Activated T-helper 1 cell treated with anti-CD3 and anti-CD28 coated beads, Interleukin-2, amount 50 U/mL, for 16 hours (primary cell): ENCODE measurements at places on chromosomes 6 and 20.

GRCh38 chr6:161220346-161220745 lies 53.5 kb downstream of the AGPAT4 start:
- DNase-seq: no peak

DNA sequence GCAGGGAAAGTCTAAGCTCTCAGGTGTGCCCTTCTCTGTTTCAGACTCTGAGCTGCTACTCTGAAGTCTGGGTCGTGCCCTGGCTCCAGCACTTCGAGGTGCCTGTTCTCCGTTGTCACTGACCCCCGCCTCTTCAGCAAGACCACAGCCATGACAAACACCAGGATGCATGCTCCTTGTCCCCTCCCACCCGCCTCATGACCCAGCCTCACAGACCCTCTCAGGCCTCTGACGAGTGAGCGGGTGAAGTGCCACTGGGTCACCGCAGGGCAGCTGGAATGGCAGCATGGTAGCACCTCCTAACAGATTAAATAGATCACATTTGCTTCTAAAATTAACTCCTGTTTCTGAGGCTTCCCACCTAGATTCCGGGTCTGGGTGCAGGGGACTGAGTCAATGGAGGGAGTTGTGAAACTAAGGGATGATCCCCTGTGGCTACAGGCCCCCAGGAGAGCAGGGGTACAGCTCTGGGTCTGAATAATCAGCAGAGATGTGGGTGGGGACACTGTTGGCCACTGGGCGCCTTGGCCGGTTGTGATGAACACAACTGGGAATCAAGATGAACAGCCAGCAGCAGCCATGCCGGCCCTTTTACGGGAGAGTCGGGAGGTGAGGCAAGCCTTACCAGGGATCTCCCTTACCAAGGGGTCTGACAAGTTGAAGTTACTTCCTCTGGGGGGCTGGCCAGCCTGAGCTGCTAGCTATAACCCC lies 10.7 kb downstream of the CST7 start:
- DNase-seq: no peak

DNA sequence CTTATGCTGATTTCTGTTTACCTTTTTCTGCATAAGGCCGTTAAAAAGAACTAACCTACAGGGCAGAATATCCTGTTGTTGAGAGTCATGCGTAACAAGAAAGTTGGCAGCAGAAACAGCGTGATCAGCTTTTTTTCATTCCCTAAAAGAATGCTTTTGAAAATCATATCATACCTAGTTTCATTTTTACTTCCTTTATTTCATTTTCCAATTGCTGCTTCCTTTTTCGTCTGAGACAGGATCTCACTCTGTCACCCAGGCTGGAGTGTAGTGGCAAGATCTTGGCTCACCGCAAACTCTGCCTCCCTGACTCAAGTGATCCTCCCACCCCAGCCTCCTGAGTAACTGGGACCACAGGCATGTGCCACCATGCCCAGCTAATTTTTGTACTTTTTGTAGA lies 4.1 kb downstream of the CALHM6 start:
- no peak for DNase-seq

GRCh38 chr6:161545741-161546140 lies 271.9 kb upstream of the AGPAT4 start:
- DNase-seq: no peak

DNA sequence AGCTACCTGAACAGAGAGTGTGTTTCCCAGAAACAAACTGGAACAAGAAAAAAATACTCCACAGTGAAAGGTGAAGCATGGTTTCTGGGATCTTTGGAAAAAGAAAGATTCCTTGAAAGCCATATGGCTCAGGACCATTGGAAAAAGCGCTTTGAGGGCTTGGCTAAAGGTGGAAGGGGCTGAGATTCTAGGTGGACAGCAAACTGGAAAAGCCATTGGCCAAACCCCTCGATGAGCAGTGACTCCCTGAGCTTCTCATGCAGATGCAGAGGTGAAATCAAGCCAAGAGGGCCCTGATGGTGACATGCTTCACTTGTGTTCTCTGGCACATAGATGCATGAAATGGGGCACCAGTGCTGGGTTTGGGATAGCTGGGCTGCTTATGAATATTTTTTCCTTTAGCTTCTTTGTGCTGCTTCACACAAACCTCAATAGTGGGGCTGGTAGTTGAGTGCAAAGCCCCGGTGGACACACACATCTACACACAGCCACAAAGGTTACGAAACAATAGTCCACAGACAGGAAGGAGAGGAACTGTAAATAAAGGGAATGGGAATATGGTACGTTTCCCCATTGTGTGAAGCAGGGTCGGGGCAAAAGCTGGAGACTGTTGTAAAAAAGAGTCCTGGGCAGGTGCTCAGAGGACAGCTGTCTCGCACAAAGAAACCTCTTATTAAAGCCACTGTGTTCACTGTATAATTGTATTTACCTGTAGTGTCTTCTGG lies 117.8 kb downstream of the FOXA2 start:
- no peak for DNase-seq

DNA sequence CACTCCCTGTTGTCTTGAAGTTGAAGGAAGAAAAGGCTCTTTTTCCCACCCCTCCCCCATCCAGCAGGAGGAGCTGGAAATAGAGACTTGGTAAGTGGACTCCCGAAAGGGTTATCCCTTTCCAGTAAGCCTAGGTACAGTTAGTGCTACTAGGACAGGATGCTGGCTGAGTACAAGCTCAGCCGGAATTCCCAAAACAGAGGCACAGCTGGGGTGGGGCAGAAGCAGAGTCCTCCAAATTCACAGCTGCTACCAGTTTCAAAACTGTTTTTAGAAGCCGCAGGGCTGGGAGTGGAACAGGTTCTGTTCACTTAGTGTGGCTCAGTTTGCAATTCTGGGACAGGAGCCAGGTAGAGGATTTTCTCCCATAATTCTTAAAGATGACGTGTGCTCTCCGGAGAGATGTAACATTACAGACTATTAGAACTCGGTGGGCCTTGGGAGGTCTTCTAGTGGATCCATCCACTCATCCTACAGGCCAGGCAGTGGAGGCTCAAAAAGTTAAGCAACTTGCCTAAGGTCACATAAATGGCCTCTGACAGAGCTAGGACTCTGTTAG lies 19.0 kb upstream of the UTRN start:
- DNase-seq: no peak

GRCh38 chr6:3789896-3790558 lies 38.5 kb upstream of the PXDC1 start:
- no peak for DNase-seq

DNA sequence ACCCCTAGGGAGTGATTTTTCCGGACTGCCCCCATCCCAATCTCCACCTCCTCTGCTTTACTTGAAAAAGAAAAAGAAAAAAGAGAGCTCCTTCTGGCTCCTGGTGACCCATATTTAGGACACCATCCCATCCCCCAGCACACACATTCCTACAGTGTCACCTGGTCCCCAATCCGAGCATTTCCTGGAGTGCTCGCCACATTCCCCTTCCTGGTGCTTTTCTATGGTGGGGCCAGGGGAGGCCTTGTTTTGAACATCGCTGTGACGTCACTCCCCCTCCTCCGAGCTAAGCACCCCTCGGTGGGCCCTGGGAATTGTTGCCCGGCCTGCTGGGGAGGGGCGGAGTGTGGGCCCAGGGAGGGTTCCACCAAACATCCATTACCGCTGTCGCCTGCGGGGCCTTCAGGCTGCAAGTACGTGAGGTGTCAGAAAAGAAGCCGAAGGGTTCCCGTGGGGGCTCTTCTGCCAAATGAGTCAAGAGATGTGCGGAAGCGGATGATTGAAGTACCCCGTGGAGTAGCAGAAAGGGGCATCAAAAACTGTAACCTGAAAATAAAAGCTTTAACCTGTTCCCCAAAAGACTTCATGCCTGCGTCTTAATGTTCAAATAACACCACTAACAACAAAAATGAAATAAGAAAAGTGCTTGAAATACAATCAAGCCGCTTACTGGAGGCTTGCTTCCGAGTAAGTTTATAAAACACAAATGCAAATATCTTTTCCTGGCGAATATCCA lies 2.8 kb upstream of the FOXC1 start:
- DNase-seq: no peak

DNA sequence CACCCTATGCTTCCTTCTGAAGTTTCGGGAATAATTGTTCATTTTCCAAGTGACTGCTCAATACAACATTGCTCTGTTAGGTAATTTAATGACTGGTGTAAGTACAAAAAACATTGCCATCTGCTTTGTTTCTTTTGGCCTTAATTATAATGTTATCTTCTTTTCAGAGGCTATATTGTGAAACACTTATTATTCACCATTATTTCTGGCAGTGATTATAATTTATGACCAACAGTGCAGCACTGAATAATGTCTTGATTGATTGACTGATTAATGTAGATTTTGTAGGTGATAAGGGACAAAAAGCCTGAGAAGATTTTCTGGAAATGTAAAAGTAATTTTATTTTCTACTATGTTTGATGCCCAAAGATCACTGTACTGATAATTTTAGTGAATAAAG lies 377.7 kb downstream of the PLCB1 start:
- no peak for DNase-seq

- no peak for DNase-seq
These were observed 31.2 kb downstream of the OR14J1 start for GRCh38 chr6:29332676-29333075.

DNA sequence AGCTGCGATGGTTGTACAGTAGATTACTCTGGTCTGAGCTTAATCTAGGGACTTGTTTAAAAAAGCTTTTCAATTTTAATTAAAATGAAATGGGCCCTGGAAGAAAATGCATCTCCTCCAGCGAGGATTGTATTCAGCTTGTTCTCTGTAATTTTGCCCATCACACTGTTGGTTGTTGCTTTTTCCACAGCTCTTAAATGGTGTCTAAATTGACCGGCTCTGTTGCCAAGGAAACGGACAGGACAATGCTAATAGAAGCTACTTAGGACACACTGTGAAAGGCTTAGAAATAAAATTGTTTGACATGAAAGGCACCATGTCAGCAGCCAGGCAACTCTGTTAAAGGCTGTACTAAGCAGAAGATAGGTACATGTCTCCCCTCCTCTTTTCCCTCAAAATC lies 116.7 kb upstream of the NRSN1 start:
- DNase-seq: no peak

GRCh38 chr20:17343091-17343490 lies 116.3 kb downstream of the PCSK2 start:
- DNase-seq: no peak

DNA sequence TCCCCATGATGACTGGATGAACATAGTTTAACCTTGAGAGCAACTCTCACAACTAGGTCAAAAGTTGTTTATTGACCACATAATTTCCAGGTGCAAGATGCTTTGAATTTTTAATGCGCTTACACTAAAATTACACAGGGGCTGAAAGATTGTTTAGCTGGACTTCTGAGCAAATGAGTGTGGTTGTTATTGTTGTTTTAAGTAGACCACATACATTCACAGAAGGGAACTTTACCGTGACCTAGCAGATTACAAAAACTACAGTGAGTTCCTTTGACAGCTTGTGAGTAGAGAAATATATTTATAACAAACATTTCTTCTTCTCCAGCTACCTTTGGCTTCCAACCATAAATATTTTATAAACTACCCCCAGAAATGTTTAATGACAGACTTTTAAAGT lies 178.9 kb downstream of the UST start:
- no peak for DNase-seq

DNA sequence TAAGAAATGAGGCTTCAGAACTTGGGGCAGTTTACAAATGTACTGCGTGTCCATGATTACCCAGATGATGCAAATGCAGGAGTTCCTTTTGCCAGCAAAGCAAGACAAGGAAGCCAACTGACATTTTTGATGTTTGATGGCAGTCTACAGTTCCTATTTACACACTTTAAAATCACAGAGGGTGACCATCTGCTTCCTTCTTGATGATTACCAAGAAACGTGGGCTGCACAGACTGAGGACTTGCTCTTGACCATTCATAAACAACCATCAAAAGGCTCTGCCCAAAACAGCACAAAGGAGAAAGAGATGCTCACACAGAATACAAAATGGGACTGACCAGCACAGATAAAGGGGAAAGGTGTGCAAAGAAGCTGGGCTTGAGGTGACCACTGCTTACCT lies 79.8 kb upstream of the TRAF3IP2 start:
- no peak for DNase-seq
